ENCODE measurements at places on chromosomes 1 and 21. TPM values are rescaled to one million over a fixed set of nuclear protein-coding genes. Genes with fewer than 3 reads are reported as not detected.

DNA sequence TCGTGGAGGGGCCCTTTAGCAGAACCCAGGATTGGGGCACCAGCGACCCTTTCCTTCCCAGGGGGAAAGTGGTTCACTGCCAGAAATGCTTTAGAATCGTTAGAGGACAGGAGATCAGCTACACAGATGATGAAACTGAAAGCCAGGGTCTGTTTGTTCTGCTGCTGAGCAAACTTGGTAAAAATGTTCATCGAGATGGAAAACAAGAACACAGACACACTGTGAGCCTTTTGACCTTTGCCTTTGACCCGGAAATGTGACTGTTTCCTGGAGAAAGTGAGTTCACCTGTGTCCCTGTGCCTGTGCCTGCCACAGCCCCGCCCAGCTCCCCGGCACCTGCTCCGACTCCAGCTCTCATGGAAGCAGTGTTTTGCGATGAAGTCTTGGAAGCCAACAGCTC is 234.3 kb downstream of the CAMTA1 start:
- H3K4me3 ChIP-seq, result no peak overlapping the region
- H3K27me3 ChIP-seq, result no peaks in the 10 kb centered on the region
- H3K4me1 ChIP-seq, result no peaks in the 10 kb centered on the region
- no peaks in the 10 kb centered on the region for H3K36me3 ChIP-seq
- H3K27ac ChIP-seq, result no peak overlapping the region

DNA sequence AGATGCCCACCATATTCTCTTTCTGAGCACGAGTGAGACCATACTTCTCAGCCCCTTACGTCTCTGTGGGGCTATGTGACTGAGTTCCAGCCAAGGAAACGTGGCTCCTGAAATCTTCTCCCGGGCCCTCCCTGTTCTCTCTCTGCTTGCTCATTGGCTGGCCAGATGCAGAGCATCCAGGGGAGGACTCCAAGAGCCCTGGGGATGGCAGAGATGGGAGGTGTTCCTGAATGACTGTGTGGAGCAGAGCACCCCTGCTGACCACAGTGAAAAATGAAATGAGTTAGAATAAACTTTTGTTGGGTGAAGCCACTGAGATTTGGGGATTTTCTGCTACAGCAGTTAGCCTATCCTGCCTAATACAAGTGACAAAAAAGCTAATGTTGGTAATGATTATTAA is 23.8 kb downstream of the KIAA0040 start:
- H3K27me3 ChIP-seq, result no peaks in the 10 kb centered on the region
- peaks cover 25% of the 10 kb centered on the region for H3K36me3 ChIP-seq
- no peak overlapping the region for H3K4me3 ChIP-seq
- H3K27ac ChIP-seq, result no peak overlapping the region
- DNase-seq, result no peak

DNA sequence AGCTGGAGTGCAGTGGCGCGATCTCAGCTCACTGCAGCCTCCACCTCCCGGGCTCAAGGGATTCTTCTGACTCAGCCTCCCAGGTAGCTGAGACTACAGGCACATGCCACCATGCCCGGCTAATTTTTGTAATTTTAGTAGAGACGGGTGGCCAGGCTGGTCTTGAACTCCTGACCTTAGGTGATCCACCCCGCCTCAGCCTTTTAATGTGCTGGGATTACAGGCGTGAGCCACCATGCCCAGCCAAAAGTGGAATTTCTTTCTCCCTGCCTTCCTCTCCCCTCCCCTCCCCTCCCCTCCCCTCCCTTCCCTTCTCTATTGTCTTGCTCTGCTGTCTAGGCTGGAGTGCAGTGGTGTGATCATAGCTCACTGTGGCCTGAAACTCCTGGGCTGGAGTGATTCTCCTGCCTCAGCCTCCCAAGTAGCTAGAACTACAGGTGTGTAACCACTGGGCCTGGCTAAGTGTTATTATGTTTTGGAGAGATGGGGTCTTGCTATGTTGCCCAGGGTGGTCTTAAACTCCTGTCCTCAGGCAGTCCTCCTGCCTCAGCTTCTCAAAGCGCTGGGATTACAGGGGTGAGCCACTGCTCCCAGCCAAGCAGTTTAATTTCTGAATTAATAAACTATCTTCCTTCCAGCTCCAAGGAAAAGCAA is 10.0 kb upstream of the MACF1 start:
- no peak overlapping the region for H3K4me3 ChIP-seq
- H3K27ac ChIP-seq, result peak overlapping the region; percentile 90
- H3K4me1 ChIP-seq, result peaks cover 27% of the 10 kb centered on the region
- DNase-seq, result no peak

GRCh38 chr1:33267468-33268205 is 11.3 kb downstream of the ZNF362 start:
- no peak overlapping the region for H3K27ac ChIP-seq
- H3K4me1 ChIP-seq, result peaks cover 72% of the 10 kb centered on the region
- DNase-seq, result no peak
- H3K27me3 ChIP-seq, result no peaks in the 10 kb centered on the region

- no peaks in the 10 kb centered on the region for H3K27me3 ChIP-seq
- peak overlapping the region; percentile 98 for H3K27ac ChIP-seq
- no peak for DNase-seq
- peaks cover 26% of the 10 kb centered on the region for H3K4me1 ChIP-seq
- no peak overlapping the region for H3K4me3 ChIP-seq
Measured at GRCh38 chr1:207803678-207804077, 51.8 kb downstream of the CD46 start.

DNA sequence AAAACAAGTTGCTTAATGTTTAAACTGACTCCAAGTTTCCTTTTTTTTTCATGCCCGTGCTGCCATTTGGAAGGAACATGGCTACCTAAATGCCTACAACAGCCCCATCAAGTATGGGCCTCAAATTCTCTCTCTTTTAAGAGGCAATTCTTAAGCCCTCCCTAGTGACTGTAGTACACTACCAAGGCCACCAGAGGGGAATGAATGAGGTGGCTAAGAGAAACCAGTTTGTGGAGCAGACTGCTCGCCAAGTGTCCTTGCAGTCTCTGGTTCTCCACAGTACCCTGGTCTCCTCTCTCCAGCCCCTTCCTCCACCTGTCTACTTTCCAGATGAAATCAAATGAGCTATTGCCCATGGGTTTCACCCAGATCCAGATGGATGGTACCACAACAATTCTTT is 1809.6 kb downstream of the BRINP3 start:
- H3K27ac ChIP-seq, result no peak overlapping the region
- no peaks in the 10 kb centered on the region for H3K36me3 ChIP-seq
- no peaks in the 10 kb centered on the region for H3K4me1 ChIP-seq
- H3K4me3 ChIP-seq, result no peak overlapping the region
- no peaks in the 10 kb centered on the region for H3K27me3 ChIP-seq

- no peak for DNase-seq
- no peaks in the 10 kb centered on the region for H3K27me3 ChIP-seq
- no peak overlapping the region for H3K4me3 ChIP-seq
- H3K36me3 ChIP-seq, result no peaks in the 10 kb centered on the region
- H3K27ac ChIP-seq, result no peak overlapping the region
Measured at GRCh38 chr1:206013026-206013795, 10.0 kb upstream of the RAB7B start.

DNA sequence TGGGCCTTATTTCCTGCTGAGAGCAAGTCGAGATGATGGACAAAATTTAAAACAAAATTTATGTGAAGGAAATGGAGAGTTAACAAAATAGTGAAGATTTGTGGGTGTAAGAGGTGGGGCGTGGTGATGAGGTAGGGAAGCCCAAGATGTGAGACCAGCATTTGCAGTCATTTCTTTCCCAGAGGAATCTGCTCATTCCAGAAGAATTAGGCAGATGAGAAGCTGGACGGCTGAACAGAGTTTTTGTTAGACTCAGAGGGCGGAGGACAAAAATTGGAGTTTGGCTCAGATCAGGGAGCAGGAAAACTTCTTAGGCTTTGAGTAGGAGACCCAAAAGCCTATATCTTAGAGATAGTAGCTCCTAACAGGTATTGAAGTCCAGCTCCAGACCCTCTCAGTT is 65.3 kb downstream of the CAMTA1 start:
- H3K36me3 ChIP-seq, result peaks cover 9% of the 10 kb centered on the region
- no peaks in the 10 kb centered on the region for H3K4me1 ChIP-seq
- DNase-seq, result no peak

DNA sequence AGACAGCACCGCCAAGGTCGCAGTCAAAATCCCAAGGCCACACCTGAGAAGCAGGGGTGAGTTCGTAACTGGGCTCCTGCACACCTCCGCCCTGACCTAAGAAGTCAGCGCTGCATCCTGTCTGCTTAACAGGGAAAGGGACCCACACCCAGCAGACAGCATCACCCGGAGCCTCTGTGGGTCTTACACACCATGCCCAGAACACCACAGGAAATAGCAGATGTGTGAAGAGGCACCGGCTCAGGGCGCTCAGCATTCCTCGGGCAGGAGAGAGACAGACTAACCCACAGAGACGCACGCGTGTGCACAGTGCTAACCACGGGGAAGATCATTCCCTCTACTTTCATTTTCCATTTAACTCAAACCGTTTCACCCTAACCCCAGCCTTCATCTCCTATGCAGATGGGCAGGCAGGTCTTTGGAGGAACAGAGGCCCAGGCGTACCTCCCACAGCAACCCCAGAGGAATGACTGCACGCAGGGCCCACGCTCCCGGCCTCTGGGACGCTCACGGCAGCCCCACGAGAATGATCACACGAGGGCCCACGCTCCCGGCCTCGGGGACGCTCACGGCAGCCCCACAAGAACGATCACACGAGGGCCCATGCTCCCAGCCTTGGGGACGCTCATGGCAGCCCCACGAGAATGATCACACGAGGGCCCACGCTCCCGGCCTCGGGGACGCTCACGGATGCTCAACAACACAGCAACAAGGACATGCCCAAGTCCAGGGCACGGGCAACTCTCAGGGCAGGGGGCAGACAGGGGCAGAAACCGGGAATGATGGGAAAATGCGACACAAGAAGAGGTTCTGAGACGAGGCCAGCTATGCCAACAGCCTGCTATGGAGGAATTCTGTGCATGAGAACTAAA is 20.9 kb downstream of the POFUT2 start:
- no peaks in the 10 kb centered on the region for H3K4me1 ChIP-seq
- no peak overlapping the region for H3K27ac ChIP-seq
- no peaks in the 10 kb centered on the region for H3K27me3 ChIP-seq
- H3K36me3 ChIP-seq, result peaks cover 65% of the 10 kb centered on the region
- no peak for DNase-seq
- no peak overlapping the region for H3K4me3 ChIP-seq

GRCh38 chr1:233998891-233999290 is 94.4 kb downstream of the SLC35F3 start:
- H3K4me1 ChIP-seq, result no peaks in the 10 kb centered on the region
- no peaks in the 10 kb centered on the region for H3K27me3 ChIP-seq
- no peaks in the 10 kb centered on the region for H3K36me3 ChIP-seq
- no peak for DNase-seq
- no peak overlapping the region for H3K27ac ChIP-seq
- H3K4me3 ChIP-seq, result no peak overlapping the region

DNA sequence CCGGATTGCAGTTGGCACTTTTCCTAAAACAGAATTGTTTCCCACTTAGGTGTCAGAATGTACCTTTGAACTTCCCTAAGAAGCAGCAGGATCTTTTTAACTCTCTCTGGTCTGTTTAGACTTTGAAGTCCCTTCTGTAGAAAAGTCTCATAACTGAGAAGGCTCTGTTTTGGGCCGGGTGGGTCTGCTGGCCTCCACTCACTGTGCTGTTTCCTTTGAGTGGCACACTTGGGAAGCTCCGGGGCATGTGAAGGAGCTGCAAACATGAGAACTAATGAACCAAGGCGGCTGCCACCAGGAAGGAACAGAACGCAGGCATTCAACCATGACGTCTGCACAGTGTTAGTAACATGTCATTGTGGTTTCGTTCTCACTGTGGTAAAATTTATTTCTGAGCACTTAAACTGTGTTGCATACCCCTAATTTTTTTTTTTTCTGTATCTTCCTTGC is 19.5 kb upstream of the NCMAP start:
- no peak overlapping the region for H3K4me3 ChIP-seq
- no peaks in the 10 kb centered on the region for H3K4me1 ChIP-seq
- no peak overlapping the region for H3K27ac ChIP-seq
- no peaks in the 10 kb centered on the region for H3K27me3 ChIP-seq

- H3K27me3 ChIP-seq, result no peaks in the 10 kb centered on the region
- H3K4me3 ChIP-seq, result no peak overlapping the region
- H3K4me1 ChIP-seq, result no peaks in the 10 kb centered on the region
Measured at GRCh38 chr21:35819134-35819533, 241.2 kb downstream of the SETD4 start.

GRCh38 chr21:35136586-35137219 is 87.6 kb upstream of the RUNX1 start:
- H3K36me3 ChIP-seq, result no peaks in the 10 kb centered on the region
- no peak overlapping the region for H3K4me3 ChIP-seq
- no peaks in the 10 kb centered on the region for H3K4me1 ChIP-seq
- H3K27ac ChIP-seq, result no peak overlapping the region
- no peak for DNase-seq

GRCh38 chr1:200699871-200700270 is 30.2 kb upstream of the DDX59 start:
- H3K4me3 ChIP-seq, result no peak overlapping the region
- H3K4me1 ChIP-seq, result no peaks in the 10 kb centered on the region
- no peaks in the 10 kb centered on the region for H3K36me3 ChIP-seq
- H3K27me3 ChIP-seq, result no peaks in the 10 kb centered on the region

Gene PTGER3
- 70.1 TPM for total RNA-seq

Gene CACNA1S
- not detected for total RNA-seq

Gene SELE
- total RNA-seq, result 9.0 TPM

Gene RTCA
- 2.8 TPM for total RNA-seq

Gene SIPA1L2
- 18.1 TPM for total RNA-seq

Gene SPATA45
- total RNA-seq, result not detected

Gene DNAJC11
- 12.9 TPM for total RNA-seq

Gene HAO2
- not detected for total RNA-seq

Gene LHX8
- total RNA-seq, result not detected

Data from ascending aorta (tissue), 2 donors.